ENCODE measurements at places on chromosomes 2 and 18. TPM values are rescaled to one million over a fixed set of nuclear protein-coding genes. Genes with fewer than 3 reads are reported as not detected.

Gene GPR55
- 1.1 TPM for total RNA-seq

Gene TEX44
- total RNA-seq, result not detected

Gene REEP1
- 0.10 TPM for total RNA-seq

Gene MAL
- total RNA-seq, result 3.3 TPM

Gene RNU2-63P
- total RNA-seq, result 46.9 TPM

Gene TRAF3IP1
- total RNA-seq, result 11.3 TPM

Gene LAPTM4A
- total RNA-seq, result 75.0 TPM
